ENCODE measurements at places on chromosomes 3 and 15.

GRCh38 chr3:86785386-86785785, 205.6 kb downstream of the VGLL3 start:
- DNase-seq: no peak

- DNase-seq: no peak
Observed at GRCh38 chr3:172550347-172550943, 27.2 kb upstream of the TNFSF10 start.

DNA sequence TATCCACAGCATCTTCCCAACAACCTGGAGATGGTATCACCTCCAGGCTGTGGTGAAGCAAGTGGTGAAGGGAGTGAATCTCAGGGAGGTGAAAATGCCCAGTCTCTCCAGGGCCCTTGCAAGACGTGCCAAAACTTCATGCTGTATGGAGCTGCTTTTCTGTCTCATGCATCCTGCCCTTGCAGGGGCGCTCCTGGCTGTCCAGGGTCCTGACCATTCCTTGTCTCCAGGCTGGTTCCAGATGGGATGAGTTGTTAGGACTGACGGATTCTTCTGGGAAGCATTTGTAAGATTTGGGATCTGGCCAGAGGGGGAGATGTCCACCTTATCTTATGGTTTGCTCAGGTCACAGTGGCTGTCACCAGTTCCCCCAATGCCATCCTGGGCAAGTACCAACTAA, 15.8 kb downstream of the TGM4 start:
- DNase-seq: no peak

DNA sequence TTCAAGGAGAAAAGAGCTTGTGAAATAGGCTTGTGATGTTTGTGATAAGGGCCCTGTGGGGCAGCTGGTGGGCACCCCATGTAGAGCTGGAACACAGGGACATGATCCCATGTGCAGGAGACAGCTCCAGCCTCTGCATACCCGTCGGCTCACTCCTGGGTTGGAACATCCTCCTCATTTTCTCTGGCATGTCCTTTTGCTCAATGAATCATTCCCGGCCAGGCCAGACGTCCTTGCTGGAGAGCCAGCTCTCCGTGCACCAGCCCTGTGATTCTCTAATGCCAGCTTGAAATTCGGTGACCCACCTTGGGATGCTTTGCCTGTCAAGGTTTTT, 77.3 kb downstream of the SMAD3 start:
- no peak for DNase-seq

DNA sequence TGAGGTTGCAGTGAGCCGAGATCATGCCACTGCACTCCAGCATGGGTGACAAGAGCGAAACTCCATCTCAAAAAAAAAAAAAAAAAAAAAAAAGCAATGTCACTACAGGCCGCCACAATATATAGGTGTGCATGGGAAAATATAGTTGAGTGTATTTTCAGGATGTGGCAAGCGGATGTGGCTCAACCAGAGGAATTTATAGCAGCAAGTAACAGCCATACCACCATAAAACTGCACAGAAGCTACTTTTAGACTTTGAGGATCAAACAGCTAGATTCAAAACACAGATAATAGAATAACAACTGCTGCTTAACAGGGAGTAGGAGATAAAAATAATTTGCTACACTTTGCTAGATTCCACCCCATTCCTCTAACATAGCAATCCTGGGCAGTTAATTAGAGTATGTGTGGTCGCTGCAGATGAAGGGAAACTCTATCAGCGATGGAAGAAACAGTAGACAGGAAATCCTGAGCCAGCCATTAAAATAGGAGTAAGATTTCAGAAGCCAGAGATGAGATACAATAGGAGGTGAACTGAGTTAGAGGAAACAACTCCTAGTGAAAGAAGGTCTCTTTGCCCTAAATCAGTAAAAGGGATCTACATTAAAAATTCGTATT, 318.7 kb upstream of the STT3B start:
- no peak for DNase-seq

- DNase-seq: no peak
Observed at GRCh38 chr3:128155616-128156360, 2.5 kb downstream of the EEFSEC start.

GRCh38 chr3:42148982-42149432, 57.9 kb downstream of the TRAK1 start:
- peak; percentile 39 for DNase-seq

DNA sequence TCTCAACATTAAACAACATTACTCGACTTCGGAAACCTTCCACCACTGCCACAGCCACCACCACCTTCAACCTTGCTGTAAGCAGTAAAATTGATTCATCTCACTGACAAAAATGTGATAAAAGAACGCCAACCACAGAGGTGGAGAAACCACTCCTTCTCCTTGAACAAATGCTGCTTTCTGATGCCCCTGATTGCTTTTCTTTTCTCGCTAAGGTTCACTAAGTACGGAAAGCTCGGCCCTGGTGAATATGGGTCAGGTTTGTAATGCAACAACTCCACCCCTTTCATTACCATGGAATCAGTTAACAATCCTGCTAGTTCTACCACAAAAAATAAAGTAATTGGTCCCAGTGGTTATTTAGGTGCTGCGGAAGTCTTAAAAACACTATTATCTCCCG, 44.9 kb downstream of the MEIS2 start:
- no peak for DNase-seq

Data from fibroblast of skin of left biceps (primary cell).